ENCODE measurements at places on chromosomes 3 and 15.

DNA sequence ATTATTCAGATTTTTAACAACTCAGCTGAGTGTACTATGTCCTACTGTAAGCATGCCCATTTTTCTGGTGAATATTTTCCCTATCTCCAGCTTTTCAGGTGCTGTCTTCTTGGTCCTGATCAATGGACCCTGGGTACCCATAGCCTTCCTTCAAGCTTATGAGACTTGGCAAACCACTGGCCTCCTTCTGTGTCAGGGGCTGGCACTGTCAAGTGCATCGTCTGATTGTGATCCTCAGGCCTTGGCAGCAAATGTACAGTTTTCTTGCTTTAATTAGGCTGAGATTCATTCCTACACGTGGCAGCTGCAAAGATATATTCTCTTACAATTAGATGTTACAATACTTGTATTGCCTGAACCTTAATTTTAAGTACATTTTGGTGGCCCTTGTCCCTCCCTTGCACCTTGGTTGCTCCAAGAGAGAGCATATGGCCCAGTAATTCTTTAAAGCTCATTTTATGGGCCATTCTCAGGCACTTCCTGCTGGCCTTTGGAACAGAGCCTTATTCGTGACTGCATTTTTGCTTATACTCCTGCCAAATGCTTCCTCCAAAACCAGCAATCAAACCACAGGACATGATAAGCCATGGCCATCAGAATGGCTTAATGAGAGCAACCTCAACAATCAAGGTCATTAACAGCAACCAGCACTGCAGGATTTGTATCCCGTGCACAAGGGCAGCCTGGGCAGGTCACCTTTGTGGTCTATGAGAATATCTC lies 179.9 kb downstream of the CNTN6 start:
- no peak for DNase-seq

DNA sequence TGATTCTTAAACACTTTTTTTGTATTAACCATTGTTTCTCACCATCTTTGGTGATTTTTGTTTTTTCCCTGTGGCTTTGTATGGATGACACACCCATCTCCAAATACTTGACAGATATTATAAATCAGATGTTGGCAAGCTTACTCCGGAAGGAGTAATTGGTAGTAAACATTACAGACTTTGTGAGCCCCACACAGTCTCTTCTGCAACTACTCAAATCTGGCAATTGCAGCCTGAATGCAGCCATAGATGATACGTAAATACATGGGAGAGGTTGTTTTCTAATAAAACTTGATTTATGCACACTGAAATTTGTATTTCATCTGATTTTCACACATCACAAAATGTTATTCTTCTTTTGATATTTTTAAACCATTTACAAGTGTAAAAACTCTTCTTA lies 331.5 kb downstream of the ARPP21 start:
- DNase-seq = no peak

GRCh38 chr3:55252921-55253320 lies 234.2 kb downstream of the WNT5A start:
- no peak for DNase-seq

- DNase-seq = peak; percentile 3
These were observed 1.3 kb downstream of the SLC7A14 start for GRCh38 chr3:170584585-170585007.

DNA sequence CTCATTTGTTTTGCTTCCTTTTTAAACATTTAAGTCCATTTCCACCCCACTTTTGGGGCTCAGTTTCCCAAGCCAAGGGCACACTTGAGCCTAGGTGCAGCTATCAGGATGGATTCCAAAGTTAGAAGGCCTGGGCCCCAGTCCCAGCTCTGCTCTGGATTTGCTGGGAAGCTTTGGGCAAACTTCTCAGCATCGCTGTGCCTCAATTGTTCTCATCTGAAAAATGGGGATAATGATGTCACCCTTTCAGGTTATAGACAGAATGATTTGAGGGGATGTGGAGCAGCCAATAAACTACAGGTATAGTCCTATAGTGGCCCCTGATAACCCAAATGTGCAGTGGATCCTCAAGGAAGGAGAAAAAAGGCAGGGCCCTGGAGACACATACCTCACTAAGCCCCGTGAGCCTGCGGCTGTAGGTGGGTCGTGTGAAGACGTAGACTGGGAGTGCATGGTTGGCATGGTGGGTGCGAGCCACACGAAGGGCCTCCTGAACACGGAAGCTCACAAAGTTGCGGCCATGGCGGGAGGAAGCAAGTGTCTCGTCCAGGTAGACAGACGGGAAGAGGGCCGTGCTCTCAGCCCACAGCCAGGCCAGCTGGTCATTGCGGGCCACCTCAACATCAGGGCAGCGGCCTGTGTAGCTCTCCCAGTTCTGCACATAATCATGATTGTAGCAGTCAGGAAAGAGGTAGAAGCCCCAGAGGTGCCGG lies 3.2 kb downstream of the HYAL2 start:
- no peak for DNase-seq

DNA sequence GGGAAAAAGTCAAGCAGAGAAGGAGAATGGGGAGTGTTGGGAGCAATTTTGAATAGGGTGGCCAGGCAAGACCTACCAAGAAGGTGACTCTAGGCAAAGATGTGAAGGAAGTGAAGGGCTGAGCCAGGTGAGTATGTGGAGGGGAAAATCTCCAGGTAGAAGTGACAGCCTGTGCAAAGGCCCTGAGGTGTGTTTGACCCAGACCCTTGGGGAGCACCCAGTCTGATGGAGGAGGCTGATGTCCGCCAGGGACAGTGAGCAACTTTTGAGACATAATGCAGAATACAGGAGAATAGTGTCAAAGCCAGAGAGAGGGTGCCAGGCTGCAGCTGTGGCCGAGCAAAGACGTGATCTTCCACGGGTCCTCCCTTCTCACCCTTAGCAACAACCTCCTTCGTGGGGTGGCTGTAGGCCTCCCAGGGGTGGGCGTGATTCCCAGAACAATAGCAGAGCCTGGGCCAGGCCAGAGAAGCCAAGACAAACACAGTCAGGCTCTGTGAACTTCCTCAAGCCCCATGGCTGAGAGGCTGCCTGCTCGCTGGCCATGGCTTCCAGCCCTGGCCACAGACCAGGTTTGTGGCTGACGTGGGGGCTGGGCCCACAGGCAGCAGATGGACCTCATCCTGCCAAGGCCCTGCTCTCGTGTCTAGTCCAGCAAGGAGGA lies 58.1 kb downstream of the SLC6A6 start:
- DNase-seq = no peak

GRCh38 chr3:187207624-187208023 lies 10.3 kb downstream of the RTP1 start:
- no peak for DNase-seq

DNA sequence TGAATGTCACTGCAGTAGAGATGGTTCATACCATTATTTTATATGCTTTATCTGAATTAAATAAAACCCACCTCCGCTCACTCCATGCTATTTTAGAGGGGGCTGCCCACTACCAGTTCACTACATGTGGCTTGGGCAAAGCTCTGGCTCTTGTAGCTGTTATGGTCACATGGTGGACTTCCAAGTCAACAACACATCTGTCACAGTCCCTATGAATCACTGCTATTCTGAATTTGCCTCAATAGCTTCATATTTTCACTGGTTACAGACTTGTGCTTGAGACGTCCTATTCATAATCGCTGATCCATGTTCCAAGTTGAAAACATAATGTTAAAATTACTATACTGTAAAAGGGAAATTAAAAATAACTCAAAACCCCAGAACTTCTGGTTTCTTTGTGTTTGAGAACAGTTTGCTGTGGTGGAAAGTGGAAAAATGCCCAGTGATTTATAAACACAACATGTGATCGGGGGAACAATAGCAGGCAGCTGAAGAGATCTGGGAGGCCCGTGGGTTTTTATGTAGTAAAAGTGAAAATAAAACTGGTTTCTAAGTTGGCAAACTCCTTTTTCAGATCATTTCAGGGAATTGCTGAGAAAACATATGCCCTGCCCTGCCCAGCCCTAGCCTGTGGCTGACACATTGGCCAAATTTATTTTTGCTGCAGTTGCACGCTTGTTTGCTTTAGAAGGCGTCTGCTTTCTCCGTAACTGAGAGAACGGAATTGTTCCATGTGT lies 128.8 kb upstream of the PRR23C start:
- DNase-seq = no peak

DNA sequence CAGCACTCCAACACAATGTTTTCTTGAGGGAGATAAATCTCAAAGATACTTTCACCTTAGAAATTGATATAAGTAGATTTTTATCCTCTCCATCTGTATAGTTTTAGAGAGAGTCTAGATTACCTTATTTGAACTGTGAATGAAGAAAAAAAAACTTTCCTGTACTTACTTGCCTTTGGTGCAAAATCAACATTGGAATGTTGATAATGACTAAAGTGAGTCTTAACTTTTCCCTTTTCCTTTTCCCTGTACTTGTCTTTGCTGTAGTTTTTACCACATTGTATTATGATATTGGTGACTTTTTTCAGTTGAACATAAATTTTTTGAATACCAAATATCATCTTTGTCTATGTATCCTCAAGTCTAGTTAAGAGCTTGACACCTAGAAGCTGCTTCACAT lies 6.7 kb downstream of the ALCAM start:
- no peak for DNase-seq

GRCh38 chr3:148755570-148755969 lies 57.9 kb downstream of the AGTR1 start:
- DNase-seq = no peak
